H9 (cell line): ENCODE measurements at places on chromosomes 2 and 18. TPM values are rescaled to one million over a fixed set of nuclear protein-coding genes. Genes with fewer than 3 reads are reported as not detected.

DNA sequence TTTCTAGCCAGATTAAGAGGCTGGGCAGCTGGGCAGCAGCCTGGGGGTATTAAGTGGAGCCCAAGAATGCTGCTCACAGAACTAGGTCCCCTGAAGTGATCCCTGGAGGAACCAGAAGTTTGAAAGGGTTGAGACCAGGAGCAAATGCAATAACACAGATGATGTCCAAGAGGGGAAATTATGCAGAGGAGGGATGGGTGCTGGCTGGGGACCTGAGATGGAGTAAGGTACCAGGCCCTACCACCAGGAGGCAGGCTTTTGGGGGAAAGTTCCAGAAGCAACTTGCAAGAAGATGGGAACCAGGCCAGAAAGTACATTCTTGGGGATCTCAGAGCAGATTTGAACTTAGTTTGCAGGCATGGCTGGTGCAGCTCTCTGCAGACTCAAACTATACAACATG is 175.1 kb downstream of the NCK2 start:
- DNase-seq, result no peak

- DNase-seq, result no peak
These were observed 38.7 kb downstream of the RPL31 start for GRCh38 chr2:101040761-101041160.

DNA sequence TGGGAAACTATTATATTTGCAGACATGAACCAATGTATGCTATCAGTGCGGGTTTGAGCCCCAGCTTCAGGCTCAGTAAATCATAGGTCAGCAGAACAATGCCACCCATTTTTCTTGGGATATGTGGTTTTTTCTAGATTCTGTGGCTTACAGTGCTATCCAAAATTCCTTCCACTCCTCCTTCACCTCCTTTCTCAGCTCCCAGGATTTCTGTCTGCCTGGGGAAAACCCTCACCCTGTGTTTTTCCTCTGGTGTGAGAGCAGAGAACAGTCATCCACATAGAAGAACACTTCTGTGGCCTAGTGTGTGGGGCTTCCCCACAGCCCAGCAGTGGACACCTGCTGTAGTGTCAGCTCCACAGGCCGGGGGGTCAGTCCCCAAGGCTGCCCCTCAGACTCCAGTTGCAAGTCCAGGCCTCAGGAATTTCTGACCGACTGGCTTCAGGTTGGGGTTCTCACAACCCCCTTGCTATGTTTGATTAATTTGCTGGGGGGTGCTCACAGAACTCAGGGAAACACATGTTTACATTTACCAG is 238.2 kb downstream of the LDLRAD4 start:
- peak; percentile 4 for DNase-seq

DNA sequence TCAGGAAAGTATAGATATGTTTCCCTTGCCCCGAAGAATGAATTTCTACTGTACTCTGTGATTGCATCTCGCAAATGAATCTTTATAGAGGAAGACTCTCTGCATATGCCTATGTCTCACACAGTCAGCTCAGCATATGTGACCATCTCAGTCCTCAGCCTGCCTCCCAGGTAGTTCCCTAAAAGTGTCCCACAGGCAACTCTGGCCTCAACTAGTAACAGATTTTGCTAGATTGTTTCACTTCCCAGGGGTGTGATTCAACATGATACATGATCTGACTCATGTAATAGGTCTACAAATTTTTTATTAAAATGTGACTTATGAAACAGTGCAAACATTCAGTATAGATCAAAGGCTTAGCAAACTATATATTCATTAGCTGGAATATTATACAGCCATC is 296.6 kb upstream of the CRIM1 start:
- no peak for DNase-seq

- DNase-seq, result peak; percentile 51
These were observed 37.5 kb downstream of the SNED1 start for GRCh38 chr2:241035818-241036396.

Gene ITM2C
- 297 and 302 TPM in 2 replicates for total RNA-seq

Gene NEB
- 0.75 and 0.98 TPM in 2 replicates for total RNA-seq

DNA sequence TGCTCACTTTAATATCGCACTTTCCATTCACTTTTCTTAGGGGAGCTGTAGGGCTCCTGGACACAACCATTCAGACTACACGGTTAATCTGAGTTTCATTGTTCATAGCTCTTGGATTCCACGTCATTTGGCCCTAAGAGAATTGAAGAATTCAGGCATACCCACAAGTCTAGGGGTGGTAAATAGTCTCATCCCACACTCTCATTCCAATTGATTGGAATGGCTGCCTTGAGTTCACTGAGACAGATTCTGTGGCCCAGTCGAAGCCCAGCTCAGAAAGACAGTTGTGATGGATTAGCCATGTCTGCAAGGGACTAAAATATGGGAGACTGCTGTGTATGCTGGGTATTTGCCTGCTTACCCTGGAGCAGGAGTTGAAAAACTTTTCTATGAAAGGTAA is 124.6 kb downstream of the TFCP2L1 start:
- no peak for DNase-seq

Gene LYG2
- 0.29 TPM in 1 of 2 replicates, not detected in the other for total RNA-seq

GRCh38 chr18:35027206-35027605 is 14.0 kb upstream of the MAPRE2 start:
- DNase-seq, result no peak

DNA sequence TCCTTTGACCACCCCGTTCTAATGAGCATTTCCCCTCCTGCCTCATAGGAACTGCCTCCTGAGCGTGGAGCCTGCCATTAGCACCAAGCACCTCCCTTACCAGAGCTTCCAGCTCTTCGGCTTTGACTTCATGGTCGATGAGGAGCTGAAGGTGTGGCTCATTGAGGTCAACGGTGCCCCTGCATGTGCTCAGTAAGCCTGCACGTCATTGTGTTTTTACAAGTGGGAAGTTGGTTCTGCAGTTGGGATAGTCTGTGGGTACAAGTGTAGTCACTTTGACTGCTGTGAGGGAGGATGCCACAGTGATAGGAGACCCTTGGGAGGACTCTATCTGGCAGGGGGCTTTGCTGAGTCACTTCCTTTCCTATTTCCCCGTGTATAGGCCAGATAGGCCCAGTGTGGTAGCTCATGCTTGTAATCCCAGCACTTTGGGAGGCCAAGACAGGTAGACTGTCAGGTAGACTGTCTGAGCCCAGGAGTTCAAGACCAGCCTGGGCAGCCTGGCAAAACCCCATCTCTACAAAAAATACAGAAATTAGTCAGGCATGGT is 22.0 kb upstream of the POLR1B start:
- no peak for DNase-seq

- no peak for DNase-seq
These were observed 417.9 kb downstream of the TGIF1 start for GRCh38 chr18:3867864-3868311.

- no peak for DNase-seq
These were observed 246.0 kb downstream of the CLIP4 start for GRCh38 chr2:29361231-29361630.

Gene RUFY4
- total RNA-seq, result 0.44 and 0.66 TPM in 2 replicates

DNA sequence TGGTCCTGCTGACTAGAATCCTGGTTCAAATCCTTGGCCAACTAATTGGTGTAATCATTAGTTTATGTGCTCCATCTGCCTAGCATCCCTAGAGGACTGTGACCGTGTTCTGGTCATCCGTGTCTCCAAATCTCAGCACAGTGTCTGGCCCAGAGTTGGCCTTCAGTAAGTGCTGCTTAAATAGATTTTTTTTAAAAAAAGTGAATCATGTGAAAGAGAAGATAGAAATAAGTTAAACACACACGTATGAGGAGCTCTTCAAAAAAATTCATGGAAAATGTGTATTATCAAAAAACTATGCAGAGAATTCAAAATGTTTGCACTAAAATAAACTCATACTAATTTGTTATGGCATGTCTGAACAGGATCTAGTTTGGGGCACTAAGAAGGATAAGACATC is 129.3 kb upstream of the TLK1 start:
- no peak for DNase-seq

GRCh38 chr2:198913394-198914152 is 544.2 kb downstream of the SATB2 start:
- no peak for DNase-seq

Gene WNT10A
- total RNA-seq, result not detected in 2 replicates

DNA sequence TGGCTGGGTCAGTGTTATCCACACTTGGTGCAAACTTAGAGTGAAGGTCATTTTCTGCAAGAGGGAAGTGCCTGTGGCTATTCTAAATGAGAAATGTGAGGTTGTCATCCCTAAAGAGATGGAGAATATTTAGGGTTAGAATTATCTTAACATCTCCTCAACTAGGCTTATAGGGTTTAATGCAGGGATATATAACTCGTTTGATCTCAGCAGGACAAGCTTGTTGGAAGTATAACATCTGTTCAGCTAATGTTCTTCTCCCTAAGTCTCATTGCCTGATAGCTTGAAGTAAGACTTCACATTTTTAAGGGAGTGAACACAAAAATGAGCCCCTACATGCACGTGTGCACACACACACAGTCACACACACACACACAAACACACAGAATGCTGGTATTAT is 75.9 kb upstream of the NRXN1 start:
- DNase-seq, result no peak

DNA sequence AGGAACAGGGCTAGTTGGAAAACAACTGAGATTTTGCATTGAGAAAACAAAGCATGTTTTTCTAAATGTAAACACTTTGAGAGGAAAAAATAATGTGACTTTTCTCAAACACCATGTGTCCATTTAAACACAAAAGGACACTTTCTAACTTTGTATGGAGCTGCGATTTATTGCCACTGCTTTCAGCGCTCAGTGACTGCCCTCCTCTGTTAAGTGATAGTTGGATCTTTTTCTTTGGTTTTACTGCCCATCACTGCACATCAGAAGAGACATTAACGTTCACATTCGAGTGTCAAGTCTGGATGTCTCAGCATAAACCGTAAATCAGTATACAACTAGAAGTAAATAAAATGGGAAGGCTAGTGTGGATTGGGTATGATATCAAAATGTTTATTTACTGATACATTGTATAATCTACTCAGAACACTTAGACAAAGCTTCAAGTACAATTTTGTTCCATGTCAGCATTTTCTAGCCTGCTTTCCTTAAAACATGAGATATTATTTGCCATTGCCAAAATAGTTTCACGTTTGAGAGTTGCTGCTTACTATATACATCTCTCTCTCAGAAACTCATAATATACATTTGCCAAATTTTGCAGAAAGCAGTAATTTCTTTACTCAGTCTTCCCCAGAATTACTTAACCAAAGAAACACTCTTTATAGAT is 237.6 kb downstream of the IKZF2 start:
- DNase-seq, result no peak

Gene TWIST2
- total RNA-seq, result 0.22 and 0.33 TPM in 2 replicates

Gene CYTIP
- total RNA-seq, result 0.09 and 0.28 TPM in 2 replicates

DNA sequence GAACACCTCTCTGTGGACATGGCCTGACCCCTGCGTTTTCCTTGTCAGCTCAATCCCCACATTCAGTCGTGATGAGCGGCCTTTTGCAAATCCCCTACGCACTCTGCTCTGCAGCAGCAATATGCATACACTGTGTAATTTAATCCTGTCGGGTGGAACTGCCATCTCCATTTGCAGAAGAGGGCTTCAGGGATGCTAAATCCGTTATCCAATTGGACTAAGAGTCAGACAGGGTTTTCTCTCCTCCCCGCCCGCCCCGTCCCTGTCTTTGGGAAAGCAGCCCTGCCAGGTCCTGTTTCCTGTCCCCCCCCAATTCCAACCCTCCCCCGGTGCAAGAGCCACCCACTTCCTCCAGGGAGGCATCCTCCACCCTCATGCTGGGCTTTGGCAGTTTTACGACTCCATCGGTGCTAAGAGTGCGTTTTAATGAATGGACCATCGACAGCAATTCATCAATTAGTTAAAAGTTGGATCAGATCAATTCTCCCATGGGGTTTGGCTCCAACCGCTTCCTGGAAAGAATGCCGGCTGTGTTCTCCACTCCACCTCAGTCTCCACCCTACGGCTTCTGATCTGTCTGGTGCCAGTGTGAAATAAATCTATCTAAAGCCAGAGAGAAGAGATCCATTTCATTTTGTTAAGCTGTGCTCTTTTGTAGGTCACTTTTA is 53.5 kb upstream of the ASAP2 start:
- no peak for DNase-seq

- DNase-seq, result no peak
These were observed 17.4 kb upstream of the LMAN1 start for GRCh38 chr18:59376351-59376935.

GRCh38 chr2:2639251-2640139 is 308.4 kb upstream of the MYT1L start:
- no peak for DNase-seq

DNA sequence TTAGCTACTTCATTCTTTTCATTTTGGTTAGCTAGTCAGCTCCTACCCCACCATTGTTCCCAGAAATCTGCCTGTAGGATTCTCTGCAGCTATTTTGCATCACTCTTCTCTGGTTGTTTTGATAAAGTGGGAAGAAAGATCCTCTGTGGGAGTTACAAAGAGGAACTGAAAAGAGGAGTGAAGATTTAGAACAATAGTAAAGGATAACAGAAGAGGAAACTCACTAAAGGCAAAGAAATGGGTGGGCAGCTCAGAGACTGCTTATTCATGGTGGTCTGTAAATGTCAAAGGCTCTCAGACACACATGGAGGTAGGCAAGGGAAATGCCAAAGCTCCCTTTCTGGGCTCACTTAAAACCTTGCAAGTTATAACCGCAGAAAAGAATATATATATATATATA is 17.2 kb upstream of the CD207 start:
- DNase-seq, result no peak

- no peak for DNase-seq
These were observed 4.3 kb downstream of the ITGAV start for GRCh38 chr2:186594001-186594722.

DNA sequence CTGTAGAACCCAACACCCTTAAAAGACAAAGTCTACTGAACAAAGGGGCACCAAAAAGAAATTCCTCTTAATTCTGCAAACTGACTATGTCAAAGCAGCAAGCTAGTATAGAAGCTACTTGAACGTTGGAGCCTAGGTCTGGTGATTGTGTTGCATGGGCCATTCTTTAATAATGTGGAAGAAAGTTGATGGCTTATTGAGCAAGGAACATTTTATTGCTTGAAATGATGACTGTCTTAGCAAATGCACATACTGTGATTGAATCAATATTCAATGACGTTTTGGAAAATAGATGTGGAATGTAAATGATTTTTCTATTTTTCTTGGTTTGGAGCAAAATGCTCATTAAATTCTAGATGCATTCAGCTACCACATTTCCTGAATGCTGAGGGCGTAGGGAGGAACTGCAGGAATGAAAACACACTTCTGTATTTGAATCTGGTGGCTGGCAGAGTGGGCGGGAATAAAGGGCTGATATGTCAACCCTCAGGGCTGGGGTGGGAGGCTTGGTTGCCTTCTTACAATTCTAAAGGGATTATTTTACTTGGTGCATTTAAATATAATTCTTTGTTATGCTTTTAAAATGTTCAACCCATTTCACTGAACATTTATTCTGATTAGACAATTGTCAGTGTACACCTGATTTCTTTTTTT is 26.5 kb downstream of the MYO3B start:
- no peak for DNase-seq

- DNase-seq, result no peak
These were observed 4.7 kb downstream of the ARMC9 start for GRCh38 chr2:231203087-231203486.

DNA sequence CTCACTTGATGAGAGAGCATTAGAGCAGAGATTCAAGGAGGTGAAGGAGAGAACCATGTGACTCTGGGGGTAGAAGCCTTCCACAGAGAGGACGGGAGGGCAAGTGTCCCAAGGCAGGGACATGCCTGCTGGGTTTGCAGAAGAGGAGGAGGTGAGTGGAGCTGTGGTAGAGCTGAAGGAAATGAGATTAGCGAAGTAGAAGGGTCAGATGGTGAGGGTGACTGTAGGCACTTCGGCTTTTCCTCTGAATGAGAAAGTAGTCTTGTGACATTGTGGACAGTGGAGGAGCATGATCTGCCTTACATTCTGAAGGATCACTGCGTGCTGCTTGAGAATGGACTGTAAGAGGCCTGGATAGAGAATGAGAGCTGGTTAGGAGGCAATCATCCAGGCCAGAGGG is 126.0 kb downstream of the NXPH2 start:
- DNase-seq, result no peak

Gene CACNB4
- total RNA-seq, result 1.4 and 1.5 TPM in 2 replicates

Gene MC5R
- total RNA-seq, result not detected in 2 replicates
